ENCODE measurements at places on chromosomes 1 and 21. TPM values are rescaled to one million over a fixed set of nuclear protein-coding genes. Genes with fewer than 3 reads are reported as not detected.

- peak overlapping the region; percentile 99 for H3K27ac ChIP-seq
- H3K36me3 ChIP-seq, result no peaks in the 10 kb centered on the region
- H3K27me3 ChIP-seq, result no peaks in the 10 kb centered on the region
- no peak for DNase-seq
- peak overlapping the region; percentile 95 for H3K4me3 ChIP-seq
Observed at GRCh38 chr1:56577406-56578137, 1.8 kb downstream of the PLPP3 start.

LCE1B gene
- total RNA-seq, result not detected

RNF2 gene
- total RNA-seq, result 17.3 TPM

CCDC27 gene
- not detected for total RNA-seq

DNAI4 gene
- 1.8 TPM for total RNA-seq
